ENCODE measurements at places on chromosomes 4 and X.
A peak's percentile ranks its signal among the peaks of the same experiment; 100 is the strongest.

DNA sequence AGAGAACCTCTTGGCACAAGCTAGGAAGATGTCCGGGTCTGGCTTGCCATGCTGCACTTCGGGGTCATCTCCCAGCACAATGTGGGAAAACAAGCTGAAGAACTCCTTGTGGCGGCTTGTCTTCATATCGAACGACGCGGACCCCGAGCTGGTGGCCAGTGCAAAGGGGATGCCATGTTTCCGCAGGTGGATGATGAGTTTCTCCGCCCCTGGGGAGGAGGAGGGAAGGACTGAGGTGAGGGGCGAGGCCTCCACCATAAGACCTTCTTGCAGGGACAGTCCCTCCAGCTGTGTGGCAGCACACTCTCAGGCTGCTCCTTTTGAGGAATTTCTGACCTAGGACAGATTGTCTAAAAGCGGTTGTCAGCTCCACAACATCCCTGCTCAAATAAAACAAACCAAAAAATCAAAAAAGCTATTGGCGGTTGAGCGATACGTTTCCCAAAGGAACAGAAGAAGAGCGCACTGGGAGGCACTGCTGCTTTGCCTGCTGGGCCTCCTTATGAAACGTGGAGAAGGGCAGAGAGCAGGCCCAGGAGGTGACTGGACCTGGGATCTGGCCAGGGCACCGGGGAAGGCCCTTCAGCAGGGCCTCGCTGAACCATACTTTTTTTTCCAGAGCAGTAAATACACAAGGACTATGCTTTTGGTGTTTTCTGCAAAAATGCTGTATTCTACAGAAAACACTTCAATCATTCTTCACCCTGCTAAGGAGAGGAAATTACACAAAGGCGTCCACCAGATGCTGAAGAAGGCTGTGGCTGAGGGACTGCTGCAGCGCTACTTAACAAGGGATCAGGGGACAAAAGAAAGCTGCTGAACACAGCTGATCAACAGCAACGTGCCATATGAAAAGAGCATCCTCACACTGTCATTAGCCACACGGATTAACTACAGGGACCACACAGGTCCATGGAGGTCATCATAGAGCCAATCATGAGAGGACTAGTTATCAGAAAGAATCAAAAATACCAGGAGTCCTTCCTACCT is 70.0 kb upstream of the STS start:
- DNase-seq, result no peak

DNA sequence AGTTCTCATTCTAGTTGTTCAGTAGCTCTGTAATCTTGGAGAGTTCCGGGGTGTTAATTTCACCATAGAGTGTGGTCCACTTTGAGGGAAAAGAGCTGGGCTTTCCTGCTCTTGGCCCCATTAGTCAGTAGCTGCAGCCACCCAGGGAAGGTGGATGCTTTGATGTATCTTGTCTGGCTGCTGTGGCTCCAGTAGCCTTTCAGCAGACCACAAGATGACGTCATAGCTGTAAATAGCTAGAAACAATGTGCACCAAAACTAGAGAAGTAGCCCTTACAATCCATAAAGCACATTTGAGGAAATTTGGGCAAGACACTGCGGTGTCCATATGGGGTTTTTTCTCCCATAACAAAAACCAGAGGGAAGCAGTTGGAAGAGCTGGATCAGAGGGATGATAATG is 32.9 kb upstream of the PRPS2 start:
- DNase-seq, result no peak

- no peak for DNase-seq
Observed at GRCh38 chrX:153806999-153807575, 12.6 kb downstream of the SSR4 start.

GRCh38 chrX:68681443-68681941 is 34.0 kb downstream of the STARD8 start:
- no peak for DNase-seq

DNA sequence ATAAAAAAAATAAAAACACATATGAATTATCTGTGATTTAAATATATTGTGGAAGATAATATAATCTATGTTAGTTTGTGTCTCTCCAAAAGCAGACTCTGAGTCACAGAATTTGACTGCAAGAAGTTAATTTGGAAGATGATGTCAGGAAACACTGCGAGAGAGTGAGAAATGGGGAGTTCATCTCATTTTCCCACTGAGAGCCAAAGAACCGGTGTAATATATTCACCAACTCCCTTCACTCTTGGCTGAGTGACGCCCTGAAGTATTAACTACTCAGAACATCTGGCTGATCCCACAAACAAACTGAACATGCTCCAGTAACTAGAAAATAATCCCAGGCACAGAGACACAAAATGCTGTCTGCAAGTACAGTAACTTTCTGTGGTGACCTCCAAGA is 345.8 kb upstream of the SPANXN1 start:
- no peak for DNase-seq

GRCh38 chr4:153733751-153734448 is 25.9 kb downstream of the RNF175 start:
- no peak for DNase-seq

GRCh38 chr4:74624351-74625151 is 169.8 kb downstream of the BTC start:
- no peak for DNase-seq

DNA sequence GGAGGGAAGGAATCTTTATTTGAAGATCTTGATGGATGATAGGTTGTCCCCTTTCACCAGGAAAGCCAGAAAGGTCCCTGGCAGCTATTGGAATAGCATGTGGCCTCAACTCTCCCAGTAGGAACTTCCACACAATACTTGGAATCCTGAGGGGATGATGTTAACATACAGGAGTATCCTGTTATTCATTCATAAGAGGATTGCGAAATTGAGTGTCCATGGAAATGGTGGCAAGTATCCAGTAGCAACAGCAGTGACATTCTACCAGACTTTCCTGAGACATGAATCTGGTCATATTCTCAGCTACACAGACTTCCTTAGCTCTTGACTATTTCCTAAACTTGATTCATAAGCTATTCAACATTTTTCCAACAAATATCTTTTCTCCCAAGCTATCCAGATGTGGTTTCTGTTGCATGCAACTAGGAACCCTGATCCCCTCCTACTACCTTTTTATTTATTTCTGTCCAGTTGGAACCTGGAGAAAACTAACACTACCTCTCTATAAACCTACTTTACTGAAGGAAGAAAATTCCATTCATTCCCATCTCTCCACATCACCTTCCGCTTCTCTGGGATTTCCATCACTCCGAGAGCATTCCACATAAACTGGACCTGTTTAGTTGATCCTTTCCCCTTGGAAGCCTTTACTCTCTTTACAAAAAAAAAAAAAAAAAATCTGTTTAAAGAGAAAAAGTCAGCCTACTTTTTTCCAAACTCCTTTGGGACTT is 101.8 kb downstream of the ANXA5 start:
- DNase-seq, result no peak

DNA sequence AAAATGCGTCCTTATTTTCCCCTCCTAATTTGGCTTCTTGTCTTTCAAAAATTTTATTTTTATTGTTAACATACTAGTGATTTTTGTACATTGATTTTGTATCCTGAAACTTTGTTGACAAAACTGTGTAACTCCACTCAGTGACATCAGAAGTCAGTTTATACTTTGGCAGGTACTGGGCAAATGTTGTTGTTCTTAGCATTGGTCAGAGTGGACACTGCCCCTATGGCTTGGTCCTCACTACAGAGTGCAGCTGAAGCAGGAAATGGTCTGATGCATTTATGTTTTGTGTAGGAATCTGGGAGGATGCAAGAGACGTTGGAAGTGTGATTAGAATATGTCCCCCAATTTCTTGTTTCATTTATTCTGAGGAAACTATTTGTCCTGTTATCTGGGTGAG is 205.5 kb upstream of the CENPE start:
- DNase-seq, result no peak

GRCh38 chr4:38529189-38530115 is 134.5 kb upstream of the KLF3 start:
- peak; percentile 76 for DNase-seq

DNA sequence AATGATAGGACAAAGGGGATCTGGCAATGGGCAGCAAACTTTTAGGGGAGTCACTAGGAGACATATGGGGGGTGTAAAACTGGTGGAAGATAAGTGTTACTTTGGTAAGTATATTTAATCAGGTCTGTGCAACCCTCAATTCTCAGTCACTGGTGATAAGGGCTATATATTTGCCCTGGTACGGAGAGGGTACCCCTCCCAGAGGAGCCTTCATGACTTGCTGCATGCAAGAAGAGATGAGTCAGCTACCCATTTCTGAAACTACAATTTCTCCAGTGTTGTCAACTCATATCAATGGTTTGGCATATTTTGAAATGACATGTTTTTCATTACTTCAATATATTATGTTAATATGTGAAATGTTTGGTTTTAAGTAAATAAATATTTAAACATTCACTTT is 14.3 kb downstream of the SMARCAD1 start:
- DNase-seq, result no peak

GRCh38 chr4:94498502-94498901 is 46.8 kb downstream of the PDLIM5 start:
- DNase-seq, result no peak

- DNase-seq, result no peak
Observed at GRCh38 chrX:19875050-19875431, 12.4 kb downstream of the SH3KBP1 start.

DNA sequence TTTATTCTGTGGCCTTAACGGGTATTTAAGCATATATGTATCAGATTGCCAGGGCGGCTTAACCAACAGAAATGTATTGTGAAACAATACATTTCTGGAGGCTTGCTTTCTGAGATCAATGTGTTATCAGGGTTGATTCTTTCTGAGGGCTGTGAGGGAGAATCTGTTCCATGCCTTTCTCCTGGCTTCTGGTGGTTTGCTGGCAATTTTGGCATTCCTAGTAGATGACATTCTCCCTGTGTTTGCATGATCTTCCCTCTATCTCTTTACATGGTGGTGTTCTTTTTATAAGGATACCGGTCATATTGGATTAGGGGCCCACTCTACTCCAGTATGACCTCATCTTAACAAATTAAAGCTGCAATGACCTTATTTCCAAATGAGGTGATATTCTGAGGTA is 16.9 kb upstream of the CEP135 start:
- no peak for DNase-seq

- DNase-seq, result peak; percentile 42
Observed at GRCh38 chr4:55321707-55322264, 24.3 kb upstream of the SRD5A3 start.

DNA sequence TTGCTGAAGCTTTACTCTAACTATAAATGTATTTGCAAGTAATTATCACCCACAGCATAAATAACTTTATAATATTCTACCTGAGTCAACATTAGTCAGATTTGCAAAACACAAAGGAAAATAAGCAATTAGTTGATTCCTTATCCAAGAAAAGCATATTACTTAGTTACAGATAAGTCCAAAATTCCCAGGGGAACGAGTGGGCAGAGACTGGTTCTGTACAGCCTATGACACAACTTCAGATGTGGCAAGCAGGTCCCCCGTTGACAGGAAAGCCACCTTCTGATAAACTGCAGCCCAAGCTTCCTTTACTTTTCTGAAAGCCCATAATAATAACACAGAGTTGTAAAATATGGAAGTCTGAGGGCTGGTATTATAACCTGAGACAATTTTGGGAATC is 62.4 kb upstream of the NDP start:
- DNase-seq, result no peak

DNA sequence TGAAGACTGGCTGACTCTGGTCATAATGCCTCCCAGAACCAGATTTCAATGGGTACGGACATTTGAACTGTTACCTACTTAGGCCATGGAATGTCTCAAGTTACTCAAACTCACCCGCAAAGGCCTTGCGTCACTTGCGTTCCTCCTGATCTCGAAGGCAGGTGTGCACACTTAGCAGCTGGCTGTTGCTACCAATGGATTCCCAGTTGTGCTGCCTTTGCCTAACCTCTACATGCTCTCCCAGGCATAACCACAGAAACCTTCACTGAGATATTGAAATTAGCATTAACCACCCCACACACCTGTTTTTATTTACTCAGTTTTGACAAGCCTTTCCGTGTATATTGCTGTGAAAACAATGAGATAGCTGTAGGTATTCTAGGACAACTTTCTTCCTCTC is 2.8 kb downstream of the ERVMER34-1 start:
- DNase-seq, result no peak

- DNase-seq, result no peak
Observed at GRCh38 chr4:109406337-109406931, 27.2 kb upstream of the SEC24B start.

- DNase-seq, result no peak
Observed at GRCh38 chr4:99179626-99180025, 35.5 kb upstream of the ADH4 start.

GRCh38 chrX:30196322-30196721 is 19.0 kb upstream of the MAGEB2 start:
- no peak for DNase-seq

DNA sequence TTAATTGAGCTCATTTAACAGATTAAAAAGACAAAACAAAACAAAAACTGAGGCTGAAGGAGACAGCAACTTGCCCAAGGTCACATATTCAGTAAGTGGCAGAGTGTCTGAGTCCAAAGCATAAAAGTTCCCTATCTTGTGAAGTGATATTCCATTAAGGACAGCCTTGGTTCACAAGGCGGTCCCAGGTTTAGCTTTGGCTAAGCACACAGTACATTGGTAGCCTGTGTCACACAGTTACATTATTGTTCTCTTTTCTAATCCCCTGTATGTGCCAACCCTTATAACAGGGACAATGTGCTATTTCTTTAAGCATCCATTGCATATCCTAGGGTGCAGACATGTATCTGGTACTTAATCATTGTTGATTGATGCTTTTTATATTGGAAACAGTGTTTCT is 139.9 kb downstream of the NPNT start:
- no peak for DNase-seq

DNA sequence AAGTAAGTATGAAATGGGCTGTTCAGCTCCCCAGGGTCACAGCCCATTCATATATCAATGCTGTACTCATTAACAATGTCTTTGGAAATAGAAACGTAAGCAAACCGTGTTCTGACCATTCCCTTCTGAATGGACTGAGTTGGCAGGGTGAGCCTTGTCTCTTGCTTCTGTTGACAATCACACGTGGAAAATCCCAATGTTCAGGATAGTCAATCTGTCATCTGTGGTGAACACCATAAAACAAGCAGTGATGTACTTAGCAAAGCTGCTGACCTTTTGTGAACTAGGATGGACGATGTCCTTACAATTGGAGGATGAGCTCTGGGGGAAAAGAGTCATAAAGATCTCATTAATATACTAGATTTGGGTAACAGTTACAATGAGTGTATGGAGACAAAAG is 109.6 kb upstream of the PAQR3 start:
- DNase-seq, result no peak
